Right renal cortex interstitium (tissue), 3 donors: ENCODE measurements at places on chromosomes 2 and 18.

DNA sequence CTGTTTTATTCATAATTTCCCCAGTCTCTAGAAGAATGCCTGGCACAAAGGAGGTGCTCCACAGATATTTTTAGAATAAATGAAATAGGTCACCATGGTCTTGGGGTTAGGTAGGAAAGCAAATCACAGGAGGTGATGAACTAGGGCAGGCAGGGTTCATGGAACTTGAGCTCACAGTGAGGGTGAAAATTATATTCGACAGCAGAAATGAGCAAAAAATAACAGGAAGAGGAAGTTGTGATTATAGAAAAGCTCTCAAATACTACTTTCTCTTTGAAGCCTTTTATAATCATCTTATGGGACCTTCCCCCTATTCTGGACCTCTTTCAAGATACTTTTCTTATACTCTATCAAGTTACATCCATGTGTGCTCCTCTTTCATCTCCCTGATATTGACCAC lies 4.5 kb upstream of the CREB1 start:
- DNase-seq, result no peak

- no peak for DNase-seq
Observed at GRCh38 chr2:151853070-151853758, 25.0 kb upstream of the ARL5A start.

DNA sequence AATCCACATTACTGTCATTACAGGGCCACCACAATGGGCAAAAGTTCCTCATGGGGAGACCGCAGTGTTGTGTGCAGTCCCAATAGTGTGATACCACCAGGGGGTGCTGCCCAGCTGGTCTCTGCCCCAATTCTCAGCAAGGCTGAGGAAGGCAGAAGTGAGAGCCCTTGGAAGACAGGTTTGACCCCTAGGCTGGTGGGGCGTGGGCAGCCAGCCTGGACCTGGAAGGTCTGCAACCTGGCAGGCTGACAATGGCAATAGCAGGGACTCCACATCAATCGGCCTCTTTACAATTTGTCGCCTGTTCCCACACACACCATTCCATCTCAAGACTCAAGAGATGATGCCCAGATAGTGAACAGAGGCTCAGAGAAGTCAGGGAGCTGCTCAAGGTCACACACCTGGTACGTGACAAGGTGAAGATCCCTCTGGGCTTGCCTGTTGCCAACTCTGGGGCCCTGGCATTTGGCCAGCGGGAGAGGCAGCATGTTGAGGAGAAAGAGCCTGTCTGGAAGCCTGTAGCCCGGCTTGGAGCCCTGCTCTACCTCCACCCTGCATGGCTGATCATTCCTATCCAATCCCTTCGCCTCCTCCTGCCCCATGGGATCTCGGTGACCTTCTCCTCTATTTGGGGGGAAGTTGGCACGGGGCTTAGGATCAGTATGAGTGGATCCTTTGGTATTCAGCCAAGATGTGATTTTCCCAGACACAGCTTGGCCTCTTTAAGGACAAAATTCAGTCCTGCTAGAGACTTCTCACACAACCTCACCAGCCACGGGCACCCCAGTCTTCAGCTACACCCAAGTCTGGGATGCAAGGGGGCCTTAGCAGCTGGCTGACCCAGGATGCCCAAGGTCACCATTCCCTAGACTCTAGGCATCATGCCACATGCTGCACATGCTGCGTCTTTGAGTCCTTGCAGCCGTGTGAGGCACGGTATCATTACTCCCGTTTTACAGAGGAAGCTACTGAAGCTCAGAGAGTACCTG lies 2.9 kb upstream of the ATOH8 start:
- DNase-seq, result no peak

- DNase-seq, result no peak
Observed at GRCh38 chr2:127661949-127662510, 13.3 kb downstream of the LIMS2 start.

DNA sequence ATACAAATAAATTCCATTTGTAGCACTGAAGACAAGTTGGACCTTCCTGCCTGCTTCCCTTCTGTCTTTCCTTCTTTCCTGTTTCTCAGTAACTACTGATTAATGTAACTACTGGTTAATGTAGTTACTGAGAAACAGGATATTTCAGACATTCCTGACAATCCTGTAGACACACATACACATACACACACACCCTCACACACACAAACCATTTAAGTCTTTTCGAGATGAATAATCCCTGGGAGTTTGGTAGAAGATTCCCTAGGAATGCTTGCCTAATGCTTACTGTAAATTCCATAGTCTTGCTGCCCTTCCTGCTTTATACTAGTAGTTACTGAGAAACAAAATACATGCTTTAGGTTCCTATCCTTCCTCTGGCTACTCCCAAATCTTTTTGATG lies 83.9 kb downstream of the PIK3C3 start:
- DNase-seq, result no peak

- DNase-seq, result no peak
Observed at GRCh38 chr2:173754837-173755236, 210.3 kb downstream of the SP3 start.

DNA sequence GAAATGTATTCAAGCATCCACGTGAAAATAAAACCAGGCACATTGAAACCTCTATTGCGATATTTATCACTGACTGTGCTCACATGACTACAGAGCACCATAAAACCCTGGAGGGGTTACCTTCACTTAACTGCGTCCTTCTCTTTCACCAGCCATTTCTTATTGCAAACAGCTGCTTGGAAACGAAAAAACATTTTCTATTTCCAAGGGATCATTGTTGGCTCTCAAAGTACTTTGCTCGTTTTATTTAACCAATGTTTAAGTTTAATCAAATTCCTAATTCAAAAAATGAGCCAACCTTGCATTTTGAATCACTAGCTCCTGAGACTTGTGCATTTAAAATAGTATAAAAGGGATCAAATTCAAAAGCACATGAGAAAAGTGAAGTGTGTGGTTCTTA lies 134.4 kb downstream of the OSR1 start:
- DNase-seq, result no peak

GRCh38 chr2:10889651-10890215 lies 22.0 kb upstream of the KCNF1 start:
- no peak for DNase-seq

GRCh38 chr2:237998530-237998929 lies 31.7 kb downstream of the UBE2F start:
- DNase-seq, result no peak

DNA sequence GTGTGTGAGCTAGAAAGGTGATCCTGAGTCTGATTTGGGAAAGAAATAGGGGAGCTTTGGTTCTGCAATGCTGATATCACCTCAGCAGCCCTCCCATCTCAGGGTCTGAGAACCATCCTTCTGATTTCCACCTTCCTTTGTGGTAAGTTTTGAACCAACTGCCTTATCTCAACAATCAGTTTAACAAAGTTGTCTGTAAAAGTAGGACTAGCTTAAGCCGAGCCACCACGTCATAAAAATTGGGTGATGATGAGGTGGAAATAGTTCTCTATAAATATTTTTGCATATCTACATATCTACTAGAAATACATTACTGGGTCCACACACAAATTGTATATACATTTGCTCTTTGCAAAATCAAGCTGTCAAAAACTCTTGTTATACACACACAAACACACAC lies 1.1 kb downstream of the SULT1C4 start:
- no peak for DNase-seq

GRCh38 chr2:20624156-20624883 lies 26.6 kb downstream of the HS1BP3 start:
- no peak for DNase-seq

- DNase-seq, result no peak
Observed at GRCh38 chr2:6826081-6826913, 39.4 kb downstream of the CMPK2 start.

DNA sequence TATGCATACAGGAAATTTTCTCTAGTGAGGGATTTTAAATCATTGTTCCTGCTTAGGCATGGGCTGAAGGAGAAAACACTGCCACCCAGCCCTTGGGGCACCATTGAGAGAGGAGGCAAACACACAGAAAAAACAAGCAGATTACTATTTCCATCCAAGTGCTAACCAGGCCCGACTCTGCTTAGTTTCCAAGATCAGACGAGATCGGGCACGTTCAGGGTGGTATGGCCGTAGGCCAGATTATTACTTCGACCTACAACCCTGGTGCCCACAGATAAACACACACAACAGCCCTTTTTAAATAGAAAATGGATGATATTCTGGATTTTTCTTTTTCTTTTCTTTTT lies 45.4 kb upstream of the RHOB start:
- DNase-seq, result no peak

GRCh38 chr18:36128907-36129299 lies 237 bp downstream of the SLC39A6 start:
- DNase-seq, result no peak

DNA sequence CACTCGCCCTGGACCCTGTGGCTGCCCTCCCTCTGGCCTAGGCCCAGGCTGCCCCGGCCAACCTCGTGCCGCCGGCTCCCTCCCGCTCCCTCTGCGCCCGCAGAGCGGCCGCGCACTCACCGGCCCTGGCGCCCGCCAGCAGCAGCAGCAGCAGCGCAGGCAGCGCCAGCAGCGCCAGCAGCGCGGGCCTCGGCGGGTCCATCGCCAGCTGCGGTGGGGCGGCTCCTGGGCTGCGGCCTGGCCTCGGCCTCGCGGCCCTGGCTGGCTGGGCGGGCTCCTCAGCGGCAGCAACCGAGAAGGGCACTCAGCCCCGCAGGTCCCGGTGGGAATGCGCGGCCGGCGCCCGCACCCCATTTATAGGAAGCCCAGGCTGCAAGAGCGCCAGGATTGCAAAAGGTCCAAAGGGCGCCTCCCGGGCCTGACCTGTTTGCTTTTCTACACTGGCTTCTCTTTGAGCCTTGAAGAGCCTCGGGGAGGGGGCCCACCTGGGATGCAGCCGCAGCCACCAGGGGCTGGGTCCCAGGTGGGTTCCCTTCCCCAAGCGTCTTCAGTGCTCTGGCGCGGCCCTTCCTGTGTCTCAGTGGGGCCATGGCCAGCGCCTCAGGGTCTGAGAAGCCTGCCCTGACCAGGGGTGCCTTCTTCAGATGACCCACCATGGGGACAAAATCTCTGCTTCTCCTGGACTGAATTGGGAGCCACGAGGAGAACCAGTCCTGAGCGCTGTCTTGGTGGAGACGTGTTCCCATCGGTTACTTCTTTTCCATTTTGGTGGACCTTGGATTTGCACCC lies at the start of gene APOB:
TSS of gene APOB (minus strand) at position 330 of the 789 bp plus-strand sequence. CDS start at position 202, 128 bp downstream.
- no peak for DNase-seq

DNA sequence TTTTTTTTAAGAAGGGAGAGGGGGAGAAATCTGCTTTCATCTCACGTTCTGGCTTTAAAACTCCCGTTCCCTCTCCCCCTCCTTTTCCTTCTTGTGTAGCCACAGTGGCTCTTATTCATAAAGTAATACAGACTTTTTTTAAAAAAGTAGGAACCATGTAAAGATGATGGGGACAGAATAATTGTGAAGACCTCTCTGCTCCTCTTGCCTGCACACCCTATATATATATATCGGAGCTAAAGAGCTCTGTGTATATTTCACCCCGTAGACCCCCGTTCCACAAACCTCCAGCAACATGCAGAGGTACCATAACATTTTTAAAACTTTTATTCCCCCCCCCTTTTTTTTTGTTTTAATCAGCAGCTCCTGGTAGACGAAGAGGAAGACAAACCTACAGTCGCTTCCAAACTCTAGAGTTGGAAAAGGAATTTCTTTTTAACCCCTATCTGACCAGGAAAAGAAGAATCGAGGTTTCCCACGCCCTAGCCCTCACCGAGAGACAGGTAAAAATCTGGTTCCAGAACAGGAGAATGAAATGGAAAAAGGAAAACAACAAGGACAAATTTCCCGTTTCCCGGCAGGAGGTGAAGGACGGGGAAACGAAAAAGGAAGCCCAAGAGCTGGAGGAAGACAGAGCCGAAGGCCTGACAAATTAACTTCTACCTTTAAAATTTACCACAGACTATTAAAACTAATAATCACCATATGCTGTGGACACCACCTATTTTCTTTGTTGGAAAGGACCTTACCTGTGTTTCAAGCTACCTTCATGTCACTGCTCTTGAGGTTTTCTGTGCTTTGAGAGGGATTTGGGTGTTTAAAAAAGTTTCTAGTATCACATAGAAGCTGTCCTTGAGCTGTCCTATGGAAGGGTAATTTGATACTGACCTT lies 1.7 kb downstream of the HOXD8 start:
- no peak for DNase-seq

DNA sequence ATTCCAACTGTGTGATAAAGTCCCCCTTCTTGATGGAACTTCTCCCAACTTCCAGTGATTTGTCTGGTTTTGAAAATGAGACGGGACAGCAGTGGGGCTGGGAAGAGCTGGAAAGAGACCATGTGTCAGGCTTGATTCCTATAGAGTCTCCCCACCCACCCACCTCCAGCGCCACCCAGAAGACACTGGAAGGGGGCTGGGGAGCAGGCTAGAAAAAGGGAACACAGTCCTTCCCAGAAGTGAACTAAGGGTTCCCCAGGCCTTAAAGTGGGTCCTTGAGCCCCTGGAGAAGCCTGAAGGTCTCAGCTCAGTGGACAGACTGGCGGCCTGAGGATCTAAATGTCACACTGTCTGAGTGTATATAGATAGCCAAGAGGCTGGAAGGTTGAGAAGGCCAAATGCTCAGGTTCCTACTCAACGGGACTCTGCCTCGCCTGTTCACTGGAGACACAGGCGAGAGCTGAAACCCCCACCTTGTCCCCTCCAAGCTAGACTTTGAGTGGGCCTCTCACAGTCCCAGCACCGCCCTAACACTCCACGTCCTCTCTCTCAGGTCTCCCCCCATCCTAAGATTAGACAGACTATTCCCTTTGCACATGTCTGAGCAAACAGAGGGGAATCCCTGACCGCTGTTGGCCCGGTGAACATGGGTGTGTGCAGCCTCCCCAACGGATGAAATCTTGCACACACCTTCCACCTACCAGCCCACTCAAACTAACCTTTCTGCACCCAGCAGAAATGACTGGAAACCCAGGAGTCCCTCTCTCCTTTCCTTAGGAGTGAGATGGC lies 1.6 kb downstream of the PKDCC start:
- no peak for DNase-seq

DNA sequence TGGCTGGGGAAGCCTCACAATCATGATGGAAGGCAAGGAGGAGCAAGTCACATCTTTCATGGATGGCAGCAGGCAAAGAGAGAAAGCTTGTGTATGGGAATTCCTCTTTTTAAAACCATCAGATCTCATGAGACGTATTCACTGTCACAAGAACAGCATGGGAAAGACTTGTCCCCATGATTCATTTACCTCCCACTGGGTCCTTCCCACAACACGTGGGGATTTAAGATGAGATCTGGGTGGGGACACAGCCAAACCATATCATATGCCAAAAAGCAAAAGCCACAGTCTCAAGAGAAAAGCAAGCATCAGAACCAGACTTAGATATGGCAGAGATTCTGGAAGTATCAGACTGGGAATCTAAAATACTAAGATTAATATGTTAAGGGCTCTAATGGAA lies 30.0 kb upstream of the SCRN3 start:
- DNase-seq, result no peak

GRCh38 chr2:70890469-70891065 lies 45.1 kb upstream of the ATP6V1B1 start:
- no peak for DNase-seq

- DNase-seq, result peak; percentile 57
Observed at GRCh38 chr2:240111253-240111652, 24.9 kb downstream of the COPS9 start.

- no peak for DNase-seq
Observed at GRCh38 chr2:120771111-120771780, 35.6 kb downstream of the GLI2 start.
